ENCODE measurements at places on chromosomes 13 and 19.

DNA sequence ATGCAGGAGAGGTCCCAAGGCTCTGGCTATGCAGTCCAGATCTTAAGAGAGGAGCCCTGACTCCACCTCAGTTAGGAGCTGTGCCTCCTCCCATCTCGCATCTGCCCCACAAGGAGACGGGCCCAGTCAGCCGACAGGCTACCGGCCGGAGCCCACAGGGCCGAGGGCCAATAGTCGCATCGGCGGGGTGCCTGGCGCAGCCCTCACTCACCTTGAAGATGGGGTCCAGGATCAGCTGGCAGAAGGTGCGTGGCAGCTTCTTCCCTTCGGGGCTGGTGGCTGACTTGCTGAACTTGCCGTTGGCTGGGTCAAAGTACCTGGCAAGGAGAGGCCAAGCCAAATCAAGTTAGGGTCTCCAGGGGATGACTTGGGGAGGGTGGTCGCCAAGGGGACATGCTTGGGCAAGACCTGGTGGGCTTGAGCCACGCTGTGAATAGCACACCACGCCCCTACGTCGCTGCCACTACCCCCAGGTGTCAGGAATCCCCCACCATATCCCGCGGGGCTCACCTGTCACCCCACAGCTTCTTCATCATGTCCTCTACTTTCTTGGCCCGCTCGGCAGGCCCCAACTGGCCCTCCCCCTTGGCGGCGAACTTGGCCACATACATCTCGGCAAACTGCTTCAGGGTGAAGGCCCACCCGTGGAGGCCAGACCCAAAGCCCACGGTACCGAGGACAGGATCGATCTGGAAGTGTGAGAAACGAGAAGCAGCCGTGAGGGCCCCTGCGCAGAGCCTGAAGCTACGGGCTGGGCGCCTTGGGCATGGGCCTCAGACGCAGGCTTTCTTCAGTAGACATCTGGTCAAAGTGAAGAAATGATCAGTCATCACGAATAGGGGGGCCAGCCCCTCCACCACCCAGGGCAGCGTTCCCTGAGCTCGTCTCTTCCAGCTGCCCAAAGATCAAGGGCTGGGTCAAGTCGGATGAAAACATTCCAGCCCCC is 3.3 kb downstream of the EEF2 start:
- DNase-seq, result no peak

GRCh38 chr19:48340995-48341394 is 15.6 kb downstream of the EMP3 start:
- no peak for DNase-seq

- no peak for DNase-seq
These were observed 19.7 kb upstream of the IPO5 start for GRCh38 chr13:97933776-97934175.

DNA sequence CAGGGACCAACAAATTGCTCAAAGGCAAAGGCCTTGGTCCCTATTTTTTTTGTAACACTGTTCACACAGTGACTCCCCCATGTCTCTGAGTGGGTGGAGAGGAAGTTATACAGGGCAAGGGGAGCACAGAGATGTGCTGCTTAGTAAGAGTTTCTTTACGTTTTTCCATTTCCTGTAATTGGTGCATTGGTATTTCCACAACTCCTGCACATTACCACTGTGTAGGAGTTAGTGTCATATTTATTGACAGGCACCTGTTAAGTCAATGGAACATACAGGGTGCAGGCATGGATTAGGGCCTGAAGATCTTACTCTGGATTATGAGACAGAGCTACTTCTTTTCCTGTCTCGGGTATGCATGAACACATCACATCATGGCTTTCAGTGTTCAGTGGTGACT is 45.2 kb downstream of the SOX21 start:
- DNase-seq, result peak; percentile 19

DNA sequence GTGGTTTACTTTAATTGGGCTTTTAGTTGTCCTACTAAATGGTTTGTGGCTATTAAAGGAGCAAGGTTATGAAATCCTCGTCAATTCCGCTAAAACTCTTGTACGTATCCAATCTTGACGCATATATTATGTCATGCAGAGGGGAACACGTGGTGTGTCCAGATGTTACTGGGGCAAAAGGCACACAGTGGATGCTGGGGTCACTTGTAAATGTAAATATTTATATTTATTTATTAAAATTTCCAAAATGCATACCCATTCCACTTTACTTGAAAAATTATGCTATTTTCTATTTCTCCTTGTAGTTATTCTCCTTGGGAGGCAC is 36.7 kb upstream of the SLC46A3 start:
- no peak for DNase-seq

DNA sequence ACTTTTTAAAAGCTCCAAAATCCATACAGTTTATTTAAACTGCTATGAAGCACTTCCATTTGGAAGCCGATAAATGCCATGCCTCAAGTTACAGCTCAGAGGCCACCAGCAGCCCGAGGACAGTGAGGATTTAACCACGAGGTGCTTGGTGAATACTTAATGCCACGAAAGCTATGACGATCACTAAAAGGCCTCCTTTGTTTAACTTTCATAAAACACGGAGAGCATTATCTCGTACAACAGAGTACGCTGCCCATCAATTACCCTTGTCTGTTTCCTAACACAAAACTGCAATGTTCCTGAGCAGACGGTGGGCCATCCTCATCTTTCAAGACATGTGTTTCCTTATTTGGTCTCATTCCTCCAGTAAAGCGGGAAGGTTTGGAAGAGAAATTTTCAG is 58.4 kb downstream of the PEPD start:
- no peak for DNase-seq

- DNase-seq, result no peak
These were observed 37.4 kb upstream of the MTIF3 start for GRCh38 chr13:27487776-27488175.

GRCh38 chr13:54373211-54373610 is 1344.6 kb downstream of the OLFM4 start:
- no peak for DNase-seq

DNA sequence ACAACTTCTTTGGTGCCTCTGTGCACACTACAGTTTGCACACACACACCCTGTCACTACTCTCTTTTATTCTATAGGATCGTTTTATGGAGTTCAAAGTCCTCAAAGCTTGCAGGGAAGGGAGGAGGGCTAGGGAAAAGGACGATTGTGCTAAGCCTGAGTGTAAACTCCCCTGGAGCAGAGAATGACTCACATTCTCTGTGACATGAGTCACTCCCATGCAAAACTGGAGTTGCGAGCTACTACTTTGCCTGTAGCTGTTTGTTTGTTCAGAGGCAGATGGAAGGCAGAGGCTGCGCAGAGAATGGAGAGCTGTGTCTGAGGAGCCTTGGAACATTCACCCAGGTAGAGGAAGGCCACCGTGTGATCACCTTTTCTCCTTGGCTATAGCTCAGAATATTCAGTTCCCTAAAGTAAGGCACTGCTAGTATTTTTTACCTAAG is 80.5 kb upstream of the MBNL2 start:
- peak; percentile 6 for DNase-seq

DNA sequence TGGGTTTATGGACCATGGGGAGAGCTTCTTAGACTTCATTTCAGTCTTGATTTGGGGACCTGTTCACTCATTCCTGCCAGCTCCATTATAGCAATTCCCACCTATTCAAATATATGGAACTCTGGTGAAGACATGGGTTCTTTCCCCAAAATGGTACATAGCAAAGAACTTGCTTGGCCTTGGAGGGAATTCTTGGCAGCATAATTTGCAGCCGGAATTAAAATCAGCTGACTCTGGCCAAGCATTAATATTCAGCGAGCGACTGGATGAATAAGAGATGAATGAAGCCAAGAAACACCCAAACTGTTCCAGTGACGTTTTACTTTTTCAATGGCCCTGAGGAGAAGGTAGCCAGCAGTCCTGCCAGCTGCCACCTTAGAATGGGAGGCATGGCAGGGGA is 88.4 kb upstream of the SOX1 start:
- no peak for DNase-seq

GRCh38 chr19:37692956-37693620 is 26.5 kb downstream of the ZNF607 start:
- no peak for DNase-seq

DNA sequence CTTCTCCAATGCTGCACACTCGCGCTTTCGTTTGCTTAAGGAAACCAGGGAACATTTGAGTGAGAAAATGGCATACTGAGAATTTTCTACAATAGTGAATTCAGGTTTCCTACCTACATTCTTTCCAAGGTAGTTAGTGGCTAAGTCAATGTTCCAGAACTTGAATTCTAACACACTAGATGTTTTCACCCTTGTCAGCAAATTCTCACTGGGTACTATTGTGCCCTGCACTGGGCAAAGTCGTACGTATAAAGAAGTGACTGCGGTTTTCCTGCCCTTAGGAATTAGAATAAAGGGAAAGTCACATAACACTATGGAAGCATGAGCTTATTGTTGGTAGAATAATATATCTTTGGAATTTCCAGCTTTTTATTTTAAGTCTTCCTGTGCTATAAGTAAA is 119.2 kb upstream of the TNFSF11 start:
- DNase-seq, result no peak

DNA sequence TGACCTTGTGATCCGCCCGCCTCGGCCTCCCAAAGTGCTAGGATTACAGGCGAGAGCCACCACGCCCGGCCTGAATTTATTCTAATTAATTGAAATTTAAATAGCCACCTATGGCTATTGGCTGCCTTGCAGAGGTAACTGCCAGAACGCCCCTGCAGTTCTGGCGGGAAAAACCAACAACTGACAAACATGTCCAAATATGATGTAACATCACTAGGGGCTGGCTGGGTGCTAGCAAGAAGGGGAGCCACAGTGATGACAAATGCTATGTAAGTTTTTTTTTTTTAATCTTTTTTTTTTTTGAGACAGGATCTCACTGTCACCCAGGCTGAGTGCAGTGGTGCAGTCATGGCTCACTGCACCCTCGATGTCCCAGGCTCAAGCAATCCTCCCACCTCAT is 12.9 kb downstream of the ZSWIM9 start:
- DNase-seq, result no peak

GRCh38 chr13:37295071-37295470 is 189.6 kb upstream of the CSNK1A1L start:
- no peak for DNase-seq
